Activated naive CD4-positive, alpha-beta T cell treated with anti-CD3 and anti-CD28 coated beads for 36 hours (primary cell): ENCODE measurements at places on chromosomes 1 and 21.

- peak; percentile 68 for DNase-seq
These were observed 199.4 kb upstream of the EDN2 start for GRCh38 chr1:41683681-41684500.

GRCh38 chr1:23528250-23528978, 2.6 kb downstream of the E2F2 start:
- DNase-seq: peak; percentile 84

DNA sequence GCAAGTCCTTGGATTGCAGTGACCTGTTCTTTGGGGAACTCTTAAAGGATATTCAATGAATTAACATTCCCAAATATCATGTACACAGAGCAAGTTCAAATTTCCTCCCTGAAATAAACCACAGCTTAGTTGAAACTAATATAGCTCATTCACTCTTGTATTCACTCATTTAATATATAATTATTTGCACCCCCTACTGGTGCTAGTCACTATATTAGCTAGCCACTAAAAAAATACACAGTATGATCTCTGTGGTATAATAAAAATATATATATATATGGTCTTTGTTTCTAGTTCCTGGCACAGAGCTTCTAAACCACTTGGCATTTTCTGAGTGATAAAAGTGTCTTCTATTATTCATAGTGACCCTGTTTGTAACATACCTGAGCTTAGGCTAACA, 177.3 kb upstream of the LYPLAL1 start:
- no peak for DNase-seq

DNA sequence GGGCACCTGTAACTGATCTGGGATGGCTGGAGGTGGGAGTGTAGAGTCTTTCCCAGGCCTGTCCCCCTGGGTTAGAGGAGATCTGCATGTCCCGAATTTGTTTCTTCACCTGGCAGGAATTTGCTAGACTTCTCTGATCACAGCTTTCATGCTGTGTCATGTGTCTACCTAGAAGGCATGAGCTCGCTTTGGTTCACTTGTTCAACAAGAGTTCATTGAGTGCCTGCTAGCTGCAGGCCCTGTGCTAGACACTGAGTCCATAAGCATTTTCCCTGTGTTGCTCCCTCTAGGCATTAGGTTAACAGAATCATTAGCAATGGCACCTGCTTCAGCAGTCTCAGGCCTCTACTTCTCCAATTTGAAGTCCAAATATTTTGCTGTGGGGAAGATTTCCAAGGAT, 101.6 kb downstream of the MTR start:
- DNase-seq: no peak

- no peak for DNase-seq
These were observed 125.0 kb downstream of the KIAA0319L start for GRCh38 chr1:35432231-35432630.

DNA sequence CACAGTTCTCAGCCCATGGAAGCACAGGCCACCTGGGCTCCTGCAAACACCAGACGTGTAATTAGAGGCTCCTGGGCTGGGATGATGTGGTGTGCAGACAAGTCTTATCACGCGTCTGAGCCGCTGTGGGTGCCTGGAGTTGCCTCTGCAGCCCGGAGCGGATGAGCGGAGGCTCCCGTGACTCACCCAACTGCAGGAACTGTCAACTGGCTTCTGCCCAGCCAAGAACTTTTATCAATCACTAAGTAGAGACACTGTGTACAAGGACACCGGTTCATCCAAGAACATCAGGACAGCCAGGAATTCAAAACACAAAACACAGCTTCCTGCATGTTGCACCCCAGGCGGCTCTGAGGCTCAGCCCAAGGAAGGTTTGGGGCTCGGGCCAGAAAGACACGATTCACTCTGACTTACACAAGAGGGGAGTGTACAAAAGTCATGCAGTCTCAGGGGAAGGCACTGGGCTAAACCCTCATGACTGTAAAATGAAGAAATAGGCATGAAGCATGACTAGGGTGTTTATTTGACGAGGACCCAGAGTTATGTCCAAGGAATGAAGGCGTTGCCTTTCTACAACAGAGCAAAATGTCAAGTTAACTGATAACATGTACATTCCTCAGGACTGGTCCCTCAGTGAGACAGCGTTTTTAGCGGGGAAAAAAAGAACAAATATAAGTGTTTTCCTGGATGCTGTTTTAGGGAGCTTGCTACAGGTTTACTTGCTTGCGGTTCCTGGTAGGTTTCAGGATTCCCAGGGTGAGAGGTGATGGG, 21.1 kb downstream of the ERRFI1 start:
- DNase-seq: no peak

- no peak for DNase-seq
These were observed 9.6 kb upstream of the NEK7 start for GRCh38 chr1:198147216-198147615.

GRCh38 chr1:45355683-45356082, 15.4 kb upstream of the MUTYH start:
- no peak for DNase-seq

DNA sequence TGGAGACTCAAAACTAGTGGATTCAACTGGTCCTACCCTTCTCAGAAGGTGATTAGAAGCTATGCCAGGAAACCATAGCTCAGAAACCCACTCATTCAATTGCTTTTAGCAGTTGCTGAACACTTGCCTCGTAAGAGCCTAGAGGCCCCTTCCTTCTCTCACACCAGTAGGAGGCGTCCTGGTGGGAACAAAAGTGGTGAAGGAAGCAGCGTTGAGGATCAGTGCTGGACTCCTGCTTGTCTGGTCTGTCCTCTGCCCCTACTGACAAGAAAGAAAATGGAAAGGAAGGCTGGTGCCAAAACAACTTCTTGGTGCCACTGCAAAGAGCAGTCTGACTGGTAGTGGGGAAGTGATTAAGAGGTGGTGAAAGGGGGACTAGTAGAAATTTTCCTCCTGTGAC, 269.7 kb downstream of the LMO4 start:
- no peak for DNase-seq

DNA sequence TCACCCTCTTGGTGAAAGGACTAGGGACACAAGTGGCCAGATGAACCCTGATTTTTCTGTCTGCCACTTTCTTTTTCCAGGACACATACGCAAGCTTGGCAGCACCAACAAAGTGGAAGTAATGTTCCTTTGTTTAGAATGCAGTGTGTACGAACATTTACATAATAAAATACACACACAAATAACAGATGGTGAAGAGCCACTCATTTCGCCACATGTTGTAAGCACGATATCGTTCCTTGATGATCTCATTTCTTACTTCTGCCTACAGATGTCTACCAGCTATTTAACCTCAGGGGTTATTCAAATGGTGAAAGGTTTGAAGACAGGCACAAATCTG, 670.2 kb upstream of the CXADR start:
- no peak for DNase-seq

DNA sequence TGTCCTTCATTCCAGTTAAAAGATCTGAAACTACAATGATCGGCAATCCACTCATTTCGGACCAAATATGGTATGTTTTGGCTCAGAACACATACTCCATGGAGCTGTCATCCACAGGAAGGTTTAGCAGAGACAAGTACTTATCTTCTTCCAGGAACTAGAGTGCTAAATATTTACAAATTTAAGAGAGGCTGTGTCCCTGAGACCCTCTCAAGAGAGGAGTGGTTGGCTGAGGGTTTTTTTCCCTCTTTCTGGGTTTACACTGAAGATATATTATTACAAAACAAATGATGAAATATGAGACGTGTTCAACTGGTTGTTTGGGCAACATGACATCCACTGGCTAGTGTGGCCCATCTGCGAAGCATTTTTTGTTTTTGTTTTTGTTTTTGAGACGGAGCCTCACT, 25.9 kb upstream of the NID1 start:
- no peak for DNase-seq

DNA sequence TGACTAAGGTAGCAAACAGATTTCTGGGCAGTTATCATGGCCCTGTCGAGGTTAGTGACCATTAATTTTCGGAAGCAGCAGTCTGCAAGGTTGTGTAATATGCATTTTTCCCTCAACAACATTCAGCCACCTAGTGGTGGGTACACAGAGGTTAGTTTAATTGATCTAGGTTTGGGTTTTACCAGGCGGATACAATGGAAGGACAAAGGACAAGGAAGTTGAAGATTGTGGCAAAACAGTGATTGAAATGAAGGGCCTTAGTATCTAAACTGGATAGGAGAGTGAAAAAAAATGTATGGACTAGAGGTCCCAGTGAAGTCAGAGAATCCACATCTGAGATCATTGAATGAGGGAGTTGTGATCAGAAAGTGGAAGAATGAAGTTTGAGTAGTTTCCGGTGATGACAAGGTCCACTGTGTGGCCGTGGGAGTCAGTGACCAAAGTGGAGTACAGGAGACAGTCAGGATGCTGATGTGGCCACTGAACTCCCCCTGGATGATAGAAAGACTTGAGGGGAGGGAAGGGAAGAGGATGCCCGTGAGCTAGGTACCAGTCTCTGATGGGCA, 2.8 kb downstream of the ARMH1 start:
- no peak for DNase-seq

GRCh38 chr1:208243527-208243966, 637 bp downstream of the PLXNA2 start:
- DNase-seq: no peak
